Activated naive CD8-positive, alpha-beta T cell treated with anti-CD3 and anti-CD28 coated beads, Interleukin-2, amount 50 U/mL, for 24 hours (primary cell): ENCODE measurements at places on chromosomes 5 and 9.

- DNase-seq: no peak
Observed at GRCh38 chr5:118548761-118549720, 439.3 kb downstream of the DTWD2 start.

- DNase-seq: no peak
Observed at GRCh38 chr5:14063138-14063537, 80.0 kb upstream of the TRIO start.

- DNase-seq: no peak
Observed at GRCh38 chr5:25345240-25345771, 700.5 kb upstream of the CDH10 start.

- no peak for DNase-seq
Observed at GRCh38 chr5:175788155-175788787, 83.1 kb upstream of the CPLX2 start.

- no peak for DNase-seq
Observed at GRCh38 chr9:37174247-37174646, 53.9 kb downstream of the ZCCHC7 start.

- DNase-seq: no peak
Observed at GRCh38 chr5:33611877-33612276, 171.1 kb downstream of the TARS1 start.

- DNase-seq: no peak
Observed at GRCh38 chr9:121483049-121483448, 16.6 kb downstream of the GGTA1 start.

DNA sequence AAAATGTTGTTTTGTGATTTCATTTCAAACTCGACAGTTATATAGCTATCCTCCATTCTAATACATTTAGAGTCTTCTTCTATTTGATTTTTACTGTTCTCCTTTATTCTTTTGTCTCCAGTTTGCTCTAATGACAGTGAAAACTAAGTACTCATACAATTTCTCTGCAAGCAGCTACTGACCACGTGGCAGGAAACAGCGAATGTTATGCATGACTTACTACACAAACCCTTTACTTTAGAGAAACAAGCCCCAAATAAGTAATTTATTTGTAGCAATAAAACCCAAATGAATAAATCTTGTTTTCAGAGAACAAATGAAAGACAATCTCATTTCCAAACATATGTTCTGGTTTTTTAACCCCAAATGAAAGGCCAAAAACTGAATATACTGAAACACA, 41.9 kb downstream of the CDH6 start:
- DNase-seq: no peak
